ENCODE measurements at places on chromosomes 1 and 21. TPM values are rescaled to one million over a fixed set of nuclear protein-coding genes. Genes with fewer than 3 reads are reported as not detected.

The CPTP gene
- total RNA-seq, result 39.0 TPM

The RNU1-4 gene
- under 0.01 TPM for total RNA-seq

The PIGC gene
- 18.3 TPM for total RNA-seq

The EFNA1 gene
- not detected for total RNA-seq

The MROH9 gene
- total RNA-seq, result not detected

DNA sequence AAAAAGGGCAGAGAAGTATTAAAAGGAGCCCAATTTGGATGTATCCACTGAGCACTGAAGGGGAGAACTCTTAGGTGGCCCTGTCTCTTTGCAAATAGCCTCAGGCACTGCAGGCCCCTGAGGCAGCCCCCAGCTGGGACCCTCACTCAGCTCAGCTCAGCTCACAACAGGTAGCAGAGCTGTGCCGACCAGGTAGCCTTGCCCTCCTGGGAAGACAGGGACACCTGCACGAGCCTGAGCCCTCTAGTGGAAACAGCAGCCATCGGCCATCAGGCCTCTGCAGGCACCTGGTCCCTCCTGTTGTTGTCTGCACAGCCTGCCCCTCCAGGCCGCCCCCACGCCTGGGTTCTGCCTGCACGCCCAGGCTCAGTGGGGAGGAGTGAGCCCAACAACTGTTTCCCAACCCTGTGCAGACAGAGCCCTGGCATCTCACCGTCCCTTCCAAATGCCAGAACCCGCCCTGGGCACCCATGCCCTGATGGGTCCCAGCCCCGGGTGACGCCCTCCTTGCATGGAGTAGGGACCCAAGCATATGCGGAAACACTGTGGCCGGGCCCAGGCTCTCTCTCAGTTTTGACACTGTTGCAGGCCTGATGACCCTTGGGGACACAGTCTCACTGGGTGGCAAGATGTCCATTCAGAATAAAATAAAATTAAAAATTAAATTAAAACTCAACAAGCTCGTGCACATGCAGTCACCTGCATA is 60.0 kb upstream of the AJAP1 start:
- no peak for DNase-seq

GRCh38 chr1:165857046-165857801 is 29.8 kb downstream of the UCK2 start:
- peak; percentile 77 for DNase-seq

- DNase-seq, result no peak
Measured at GRCh38 chr1:20578062-20578461, 10.8 kb upstream of the CDA start.

DNA sequence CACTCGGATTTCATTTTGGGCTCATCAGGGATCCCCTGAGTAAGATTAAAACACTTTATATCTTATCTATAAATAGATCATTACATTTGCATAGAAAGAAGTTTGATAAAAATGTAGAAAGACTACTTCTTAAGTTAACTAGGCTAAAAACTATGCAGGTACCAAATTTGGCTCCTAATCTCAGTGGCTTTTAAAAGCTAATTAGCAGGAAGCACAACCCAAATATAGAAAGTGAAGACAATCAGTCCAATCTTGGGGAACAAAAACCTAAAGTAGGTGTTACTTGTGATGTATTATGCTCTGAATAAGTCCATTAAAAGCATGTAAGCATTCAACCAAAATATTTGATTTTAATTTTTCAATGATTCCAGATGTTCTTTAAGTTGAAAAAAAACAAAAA is 35.4 kb downstream of the SMYD3 start:
- DNase-seq, result no peak

- no peak for DNase-seq
Measured at GRCh38 chr1:56206391-56206790, 373.0 kb downstream of the PLPP3 start.

DNA sequence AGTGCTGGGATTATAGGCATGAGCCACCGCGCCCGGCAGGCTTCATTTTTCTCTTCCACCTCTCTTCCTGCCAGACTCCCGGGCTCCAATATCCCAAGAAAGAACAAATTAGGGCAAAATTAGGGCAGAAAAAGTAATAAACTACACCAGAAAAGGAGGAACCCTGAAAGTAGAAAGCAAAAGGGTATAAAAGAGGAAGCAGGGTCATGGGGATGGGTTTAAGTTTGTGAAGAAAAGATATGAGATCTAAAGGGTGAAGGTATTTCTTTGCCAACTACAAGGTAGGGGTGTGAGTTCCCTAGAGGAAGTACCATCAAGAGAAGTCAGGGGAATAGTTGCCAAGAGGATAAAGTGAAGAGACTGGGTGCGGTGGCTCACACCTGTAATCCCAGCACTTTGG is 9.9 kb downstream of the PTPN22 start:
- DNase-seq, result no peak

- DNase-seq, result no peak
Measured at GRCh38 chr1:240821925-240822324, 210.0 kb upstream of the GREM2 start.

DNA sequence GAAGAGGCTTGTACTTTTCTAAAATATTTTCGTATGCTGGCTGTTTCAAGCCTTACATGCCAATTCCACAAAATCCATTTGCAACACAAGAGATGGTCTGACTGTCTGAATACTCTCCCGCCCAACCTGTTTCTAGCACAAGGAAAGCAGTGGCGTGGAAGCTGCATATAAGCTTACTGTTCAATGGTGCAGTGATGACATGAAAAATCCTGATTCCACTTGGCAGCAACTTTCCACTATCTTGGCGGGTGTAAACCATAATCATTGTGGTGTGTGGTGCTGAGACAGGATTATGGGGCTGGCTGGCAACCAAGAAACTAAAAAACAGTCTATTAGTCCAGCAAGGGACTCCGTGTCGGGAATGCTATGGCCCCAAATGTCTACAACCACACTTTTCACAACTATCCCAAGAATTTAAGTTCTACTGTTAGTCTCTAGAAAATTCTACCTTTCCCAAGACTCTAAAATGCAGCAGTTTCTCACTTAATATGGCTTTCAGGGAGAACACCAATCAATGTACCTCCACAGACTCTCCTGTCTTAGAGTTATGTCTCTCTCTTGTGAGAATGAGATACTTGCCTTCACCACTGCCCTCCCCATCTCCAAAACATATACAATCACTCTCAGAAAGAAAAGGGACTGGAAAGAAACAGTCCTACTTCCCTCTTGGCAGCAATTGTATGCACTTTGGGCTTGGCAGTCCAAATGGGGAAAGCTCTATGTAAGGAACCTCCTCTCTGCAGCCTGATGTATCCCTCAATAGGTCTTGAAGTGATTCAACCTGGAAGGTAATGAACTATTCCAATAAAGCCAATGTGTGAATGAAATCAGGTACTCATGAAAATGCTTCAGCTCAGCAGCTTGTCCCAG is 9.5 kb downstream of the COLGALT2 start:
- no peak for DNase-seq

DNA sequence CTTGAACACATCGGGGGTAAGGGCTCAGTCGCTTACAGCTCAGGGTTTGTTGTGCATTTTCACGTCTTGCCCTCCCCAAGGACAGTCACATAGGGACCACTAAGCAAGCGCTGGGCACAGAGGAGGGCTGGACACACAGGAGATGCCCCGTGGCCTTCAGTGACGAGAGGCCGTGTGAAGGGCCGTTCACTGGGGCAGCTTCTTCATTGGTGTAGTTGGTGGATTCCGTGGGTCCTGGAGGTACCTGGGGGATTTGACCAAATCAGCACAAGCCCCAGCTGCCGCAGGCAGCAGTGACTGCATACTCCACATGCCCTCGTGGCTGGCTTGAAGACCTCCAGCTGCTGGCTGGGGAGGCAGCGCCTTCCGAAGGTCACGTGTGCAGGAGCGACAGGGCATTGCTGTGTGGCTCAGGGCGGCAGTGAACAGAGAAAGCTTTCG is 100.8 kb upstream of the C1orf174 start:
- no peak for DNase-seq

DNA sequence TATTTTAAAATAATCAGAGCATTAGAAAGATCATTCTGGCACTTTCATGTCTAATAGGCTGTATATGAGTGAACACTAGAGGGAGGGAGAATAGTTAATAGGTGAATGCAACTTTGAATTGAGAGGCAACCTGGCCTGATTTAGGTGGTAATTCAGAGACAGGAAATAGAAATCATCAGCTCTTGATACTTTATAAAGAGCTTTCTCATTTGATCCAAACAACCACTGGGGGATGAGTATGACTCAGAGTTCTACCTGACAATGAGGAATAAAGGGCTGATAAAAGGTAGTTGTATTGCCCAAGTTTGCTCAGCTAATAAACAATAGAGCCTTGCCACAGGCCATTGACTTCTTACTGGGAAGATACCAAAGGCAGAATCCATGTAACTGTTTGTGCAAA is 5.2 kb upstream of the FAM89A start:
- DNase-seq, result no peak

DNA sequence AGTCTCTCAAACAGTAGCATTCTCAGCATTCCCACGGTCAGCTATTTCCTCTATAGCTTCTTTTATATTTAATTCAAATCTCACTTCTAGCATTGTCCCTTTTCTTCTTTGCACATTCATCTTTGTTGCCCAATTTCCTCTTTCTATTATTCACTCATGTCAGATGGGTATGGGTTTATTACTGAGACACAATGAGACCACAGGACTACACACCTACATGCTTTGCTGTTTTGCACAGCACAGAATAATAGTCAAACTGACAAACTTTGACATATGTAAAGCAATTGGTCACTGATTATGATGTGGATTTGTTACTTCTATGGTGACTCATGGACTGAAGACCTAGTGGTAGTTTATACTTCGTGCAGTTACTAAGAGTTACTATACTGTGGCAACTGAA is 5.8 kb upstream of the CD1C start:
- no peak for DNase-seq

DNA sequence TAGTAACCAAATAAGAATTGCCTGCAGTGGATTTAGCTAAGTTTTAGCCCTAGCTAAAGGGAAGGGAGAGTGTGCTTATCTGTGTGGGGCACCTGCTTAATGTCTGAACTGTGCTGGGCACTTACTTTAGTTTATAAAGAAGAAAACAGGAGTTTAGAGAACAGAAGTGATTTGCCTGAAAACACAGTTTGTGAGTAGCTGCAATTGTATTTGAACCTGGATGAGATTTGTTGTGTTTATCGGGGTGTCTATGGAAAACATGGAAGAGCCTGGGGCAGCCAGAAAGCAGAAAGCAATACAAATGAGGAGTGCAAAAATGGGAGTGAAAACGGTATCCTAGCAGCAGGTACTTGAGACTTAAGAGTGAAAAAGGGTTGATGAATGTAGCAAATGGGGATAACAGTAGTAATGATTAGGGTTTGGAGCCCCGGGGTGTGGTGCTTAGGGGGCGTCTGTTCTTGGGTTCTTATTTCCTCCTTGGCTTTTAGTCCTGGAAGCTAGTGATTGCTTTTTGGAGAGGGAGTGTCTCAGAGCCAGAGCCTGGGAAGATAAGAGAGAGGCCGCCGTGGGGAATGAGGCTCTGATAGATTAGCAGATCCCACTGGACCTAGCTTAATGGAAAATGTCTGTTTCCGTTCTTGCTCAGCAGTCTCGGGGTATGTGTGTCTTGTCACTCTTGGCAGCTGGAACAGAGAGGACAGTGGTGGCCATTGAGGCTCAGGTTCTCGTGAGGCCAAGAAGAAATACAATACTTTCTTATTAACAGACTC is 5.6 kb downstream of the PRCC start:
- no peak for DNase-seq

- DNase-seq, result peak; percentile 51
Measured at GRCh38 chr1:150808846-150809245, 786 bp upstream of the CTSK start.

GRCh38 chr1:206101351-206102045 is 15.7 kb downstream of the AVPR1B start:
- DNase-seq, result no peak
